ENCODE measurements at places on chromosomes 12 and 14. TPM values are rescaled to one million over a fixed set of nuclear protein-coding genes. Genes with fewer than 3 reads are reported as not detected.

GZMB gene
- total RNA-seq = 2.0 TPM

SLC16A7 gene
- total RNA-seq = 91.9 TPM

PMCH gene
- not detected for total RNA-seq

ABHD12B gene
- total RNA-seq = not detected

C12orf50 gene
- total RNA-seq = 0.13 TPM

ETFBKMT gene
- total RNA-seq = 3.3 TPM

RNASE2 gene
- 8.7 TPM for total RNA-seq

GPRC5A gene
- 41.5 TPM for total RNA-seq

- DNase-seq = no peak
Observed at GRCh38 chr12:70920251-70920851, at the start of gene PTPRR. Gene PTPRR, minus strand, starts transcription at chr12:70920738. Its CDS starts 348 bp downstream, at chr12:70920390.

DNA sequence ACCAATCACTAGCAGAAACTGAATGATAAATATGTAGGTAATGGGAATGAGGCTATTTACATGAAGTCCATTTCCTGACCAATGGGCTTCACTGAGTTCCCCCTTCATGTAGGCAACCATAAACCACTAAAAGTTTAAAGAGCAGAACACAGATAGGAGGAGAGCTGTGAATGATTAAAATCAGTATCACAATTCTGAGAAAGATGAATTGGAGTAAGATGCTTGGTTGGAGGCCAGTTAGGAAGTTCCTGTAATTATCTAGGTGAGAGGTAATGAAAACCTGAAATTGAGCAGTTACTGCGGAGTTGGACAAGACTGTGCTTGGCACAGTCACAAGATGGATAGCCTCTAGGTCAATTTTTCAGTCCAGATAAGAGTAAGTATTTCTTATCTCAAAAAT, 56.6 kb downstream of the GALNT4 start:
- DNase-seq = no peak

- peak; percentile 79 for DNase-seq
Observed at GRCh38 chr14:102867826-102868580, 54.5 kb upstream of the AMN start.

DNA sequence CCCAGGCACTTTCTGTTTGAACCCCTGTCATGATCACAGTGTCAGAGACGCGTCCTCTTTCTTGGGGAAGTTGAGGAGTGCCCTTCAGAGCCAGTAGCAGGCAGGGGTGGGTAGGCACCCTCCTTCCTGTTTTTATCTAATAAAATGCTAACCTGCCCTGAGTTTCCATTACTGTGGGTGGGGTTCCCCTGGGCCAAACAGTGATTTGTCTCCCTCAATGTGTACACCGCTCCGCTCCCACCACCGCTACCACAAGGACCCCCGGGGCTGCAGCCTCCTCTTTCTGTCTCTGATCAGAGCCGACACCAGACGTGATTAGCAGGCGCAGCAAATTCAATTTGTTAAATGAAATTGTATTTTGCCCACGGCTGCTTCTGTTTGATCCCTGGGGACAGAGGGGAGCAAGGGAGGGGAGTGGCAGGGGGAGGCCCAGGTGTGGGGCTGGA, 5.1 kb downstream of the SHMT2 start:
- DNase-seq = no peak

DNA sequence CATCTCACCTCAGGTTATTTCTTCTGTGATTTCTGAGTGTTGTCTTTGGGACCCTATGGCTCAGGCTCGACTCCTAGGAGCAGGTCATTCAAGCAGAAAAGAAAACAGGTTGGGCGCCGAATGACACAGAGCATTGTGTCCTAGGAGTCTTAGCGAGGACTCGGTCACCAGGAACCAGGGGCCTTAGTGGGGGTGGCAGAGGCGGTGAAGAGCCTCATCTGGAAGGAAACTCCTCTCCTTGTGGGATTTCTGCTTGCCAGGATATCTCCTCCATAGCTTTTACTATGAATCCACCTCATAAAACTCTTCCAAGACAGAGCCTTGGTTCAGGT, 630 bp downstream of the PLEKHH1 start:
- DNase-seq = no peak

DNA sequence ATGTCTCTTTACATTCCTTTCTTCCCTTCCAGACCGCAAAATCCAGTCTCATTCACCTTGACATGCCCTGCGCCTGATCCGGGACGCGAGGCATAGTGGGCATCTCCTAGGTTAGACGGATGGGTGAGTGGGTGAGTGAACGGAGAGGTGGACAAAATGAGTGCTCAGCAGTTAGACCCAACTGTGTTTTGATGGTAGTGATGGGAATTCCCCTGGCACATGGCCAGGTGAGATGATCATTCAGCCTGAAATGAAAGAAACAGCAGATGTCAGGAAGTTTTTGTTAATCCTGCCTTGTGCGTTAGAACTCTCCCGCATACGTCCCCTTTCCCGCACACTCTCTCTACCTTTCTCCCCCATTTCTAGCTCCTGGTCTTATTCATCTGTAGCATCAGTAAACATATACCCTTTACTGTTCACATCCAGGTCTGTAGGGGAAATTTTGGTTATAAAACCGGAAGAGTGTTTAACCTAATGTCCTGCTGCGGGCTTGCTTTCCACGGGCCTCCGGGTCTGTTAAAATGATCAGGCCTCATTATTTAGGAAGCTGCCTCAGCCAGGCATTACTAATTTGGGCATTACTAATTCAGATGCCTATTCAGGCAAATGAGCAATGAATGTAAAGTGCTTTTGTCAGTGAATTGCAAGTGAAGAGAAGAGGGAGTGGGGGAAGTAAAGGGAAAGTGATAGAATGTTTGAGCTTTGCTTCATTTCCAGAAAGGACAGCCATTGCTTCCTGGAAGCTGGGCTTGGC, 172.8 kb downstream of the ETV6 start:
- no peak for DNase-seq

DNA sequence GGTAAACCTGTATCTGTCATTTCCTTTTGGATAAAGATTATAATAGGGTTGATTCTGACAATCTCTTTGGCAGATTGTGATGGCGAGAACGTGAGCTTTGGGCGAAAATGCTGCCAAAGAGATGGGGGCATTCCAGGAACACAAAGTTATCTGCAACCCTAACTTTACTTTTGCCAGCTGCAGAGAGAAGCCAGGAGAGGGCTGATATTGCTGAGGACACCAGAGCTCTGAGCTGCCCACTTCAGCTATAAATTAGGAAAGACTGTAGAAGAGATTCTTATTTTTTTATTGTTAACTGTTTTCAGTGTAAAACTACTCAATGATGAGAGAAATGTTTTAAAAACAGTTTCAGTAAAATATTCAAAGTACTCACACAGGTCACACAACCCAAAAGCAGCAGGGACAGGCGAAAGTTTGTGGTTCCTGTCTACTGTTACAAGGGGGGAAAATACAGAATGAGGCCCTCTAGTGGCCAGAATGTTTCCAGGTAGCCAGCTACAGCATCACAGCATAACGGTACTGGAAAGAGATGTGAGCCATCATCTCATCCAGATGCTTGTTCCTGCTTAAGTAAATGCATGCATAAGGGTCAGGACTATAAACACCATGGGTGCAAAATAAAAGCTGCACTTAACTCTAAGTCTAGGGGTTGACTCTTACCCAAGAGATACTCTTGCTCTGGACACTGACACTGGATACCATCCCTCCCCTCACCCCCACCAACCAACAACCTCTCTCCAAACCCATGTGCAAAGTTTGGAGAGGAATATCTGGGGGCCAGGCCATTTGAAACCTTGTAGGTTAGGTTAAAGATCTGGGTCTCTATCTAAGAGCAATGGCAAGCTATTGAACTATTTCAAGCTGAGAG, 498.4 kb downstream of the RMST start:
- no peak for DNase-seq

DNA sequence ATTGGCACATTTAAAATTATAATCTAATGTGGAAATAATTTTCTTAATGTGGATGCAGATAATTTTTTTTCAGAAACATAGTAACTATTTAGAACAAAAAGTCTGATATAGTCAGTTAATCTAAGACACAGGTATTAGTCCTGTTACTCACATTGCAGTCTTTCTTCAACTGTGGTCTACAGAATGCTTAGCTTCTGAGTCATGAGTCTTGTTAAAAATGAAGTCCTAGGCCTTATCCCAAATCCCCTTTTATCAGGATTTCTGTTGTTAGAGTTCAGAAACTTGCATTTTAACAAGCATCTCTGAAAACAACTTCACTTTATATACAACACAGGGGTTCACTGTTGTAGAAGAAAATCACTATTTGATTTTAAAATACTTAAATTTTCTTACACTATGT, 112.2 kb downstream of the SLC16A7 start:
- DNase-seq = no peak

DNA sequence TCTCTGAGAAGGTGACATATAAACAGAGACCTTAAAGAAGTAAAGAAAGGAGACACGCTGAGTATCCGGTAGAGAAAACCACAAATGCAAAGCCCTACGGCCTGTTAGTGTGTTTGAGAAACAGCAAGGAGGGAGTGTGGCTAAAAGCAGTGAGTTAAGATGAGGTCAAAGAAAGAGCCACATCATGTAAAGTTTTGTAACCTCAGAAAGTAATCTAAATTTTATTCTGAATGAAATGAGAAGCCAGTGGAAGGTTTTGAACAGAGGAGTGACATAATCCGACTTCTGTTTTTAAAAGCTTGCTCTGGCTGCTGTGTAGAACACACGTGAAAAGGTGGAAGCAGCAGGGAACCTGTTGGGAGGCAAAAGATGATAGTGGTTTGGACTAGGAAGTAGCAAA, 32.6 kb downstream of the PPP2R5E start:
- DNase-seq = no peak

GRCh38 chr14:29799464-29800095, 128.1 kb downstream of the PRKD1 start:
- no peak for DNase-seq

- no peak for DNase-seq
Observed at GRCh38 chr14:81516986-81517797, 16.5 kb downstream of the SEL1L start.

DNA sequence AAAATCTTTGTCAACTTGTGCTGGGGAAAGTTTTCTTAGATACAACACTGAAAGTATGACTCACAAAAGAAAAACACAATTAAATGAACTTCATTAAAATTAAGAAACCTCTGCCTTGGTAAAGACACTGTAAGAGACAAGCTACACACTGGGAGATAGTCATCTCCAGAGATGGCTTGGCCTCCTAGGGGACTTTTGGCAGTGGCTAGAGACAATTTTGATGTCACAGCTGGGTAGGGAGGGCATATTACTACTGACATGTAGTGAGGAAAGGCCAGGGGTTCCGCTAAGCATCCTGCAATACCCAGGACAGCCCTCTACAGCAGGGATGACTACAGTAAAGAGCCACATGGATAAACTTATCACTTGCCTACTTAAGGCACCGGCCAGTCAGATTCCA, 8.7 kb upstream of the RNASE4 start:
- no peak for DNase-seq

DNA sequence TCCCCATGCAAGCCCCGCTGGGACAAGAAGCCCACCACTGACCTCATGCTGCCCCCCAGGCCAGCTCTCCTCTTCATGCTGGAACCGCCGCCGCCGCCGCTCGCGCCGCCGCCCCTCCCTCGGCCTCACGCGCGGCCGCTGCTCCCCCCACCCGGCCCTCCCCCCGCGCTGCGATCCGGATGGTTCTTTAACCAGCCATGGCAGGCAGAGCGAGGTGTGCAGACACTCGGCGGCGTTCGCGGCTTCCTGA, at the start of gene DCAF5:
Gene DCAF5, minus strand, starts transcription at position 218 of the 250 bp plus-strand sequence. Its CDS starts 141 bp downstream, at position 77.
- DNase-seq = no peak

GRCh38 chr14:82238649-82239048, 705.0 kb upstream of the SEL1L start:
- no peak for DNase-seq

- DNase-seq = no peak
Observed at GRCh38 chr12:121241156-121241970, 31.4 kb downstream of the P2RX4 start.

DNA sequence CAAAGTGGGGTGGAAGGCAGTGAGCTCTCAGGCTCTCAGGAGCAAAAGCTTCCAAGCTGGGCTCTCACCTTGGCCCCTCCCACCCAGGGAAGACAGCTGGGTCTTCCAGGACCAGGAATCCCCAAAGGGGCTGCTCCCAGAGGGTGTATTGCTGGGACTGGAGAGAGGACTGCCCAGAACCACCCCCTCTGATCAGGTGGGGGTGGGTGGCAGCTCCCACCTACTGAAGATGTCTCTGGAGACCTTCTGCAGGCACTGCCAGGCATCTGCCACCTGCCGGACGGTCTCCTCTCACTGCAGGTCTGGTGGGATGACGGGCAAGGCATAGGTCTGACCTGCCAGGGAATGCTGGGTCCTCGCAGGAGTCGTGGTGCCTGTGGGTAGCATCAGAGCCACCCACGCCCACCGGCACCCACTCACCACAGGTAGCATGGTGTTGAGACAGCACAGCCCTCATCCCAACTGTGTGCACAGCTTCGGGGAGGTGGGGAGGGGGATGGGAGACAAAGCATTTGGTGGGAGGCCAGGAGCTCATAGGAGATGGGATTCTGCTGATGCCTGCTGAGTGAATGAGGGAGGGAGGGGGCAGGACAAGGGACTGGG, 103.2 kb downstream of the SINHCAF start:
- DNase-seq = no peak

- no peak for DNase-seq
Observed at GRCh38 chr14:29829851-29830250, 97.8 kb downstream of the PRKD1 start.

DNA sequence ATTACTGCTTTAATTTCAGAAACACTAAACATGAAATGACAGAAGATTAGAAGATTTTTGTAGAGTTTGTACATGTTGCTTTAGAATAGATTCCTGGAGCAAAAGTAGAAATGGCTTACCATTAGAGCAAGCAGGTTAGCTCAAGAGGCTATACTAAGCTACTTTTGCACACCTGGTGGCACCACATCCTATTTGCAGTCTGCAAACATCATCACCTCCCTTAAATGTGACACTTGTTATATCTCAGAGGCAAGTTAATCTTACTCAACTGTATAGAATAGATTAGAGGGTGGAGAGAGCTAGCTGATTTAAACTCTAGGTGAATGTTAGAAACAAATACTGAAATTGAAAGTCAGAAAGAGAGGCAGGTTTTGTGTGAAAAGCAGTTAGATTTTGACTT, 30.7 kb upstream of the OR4E1 start:
- DNase-seq = no peak

GRCh38 chr14:47332106-47332505, 343.3 kb downstream of the MDGA2 start:
- no peak for DNase-seq

GRCh38 chr14:95663226-95663797, 22.9 kb upstream of the TCL1B start:
- no peak for DNase-seq

DNA sequence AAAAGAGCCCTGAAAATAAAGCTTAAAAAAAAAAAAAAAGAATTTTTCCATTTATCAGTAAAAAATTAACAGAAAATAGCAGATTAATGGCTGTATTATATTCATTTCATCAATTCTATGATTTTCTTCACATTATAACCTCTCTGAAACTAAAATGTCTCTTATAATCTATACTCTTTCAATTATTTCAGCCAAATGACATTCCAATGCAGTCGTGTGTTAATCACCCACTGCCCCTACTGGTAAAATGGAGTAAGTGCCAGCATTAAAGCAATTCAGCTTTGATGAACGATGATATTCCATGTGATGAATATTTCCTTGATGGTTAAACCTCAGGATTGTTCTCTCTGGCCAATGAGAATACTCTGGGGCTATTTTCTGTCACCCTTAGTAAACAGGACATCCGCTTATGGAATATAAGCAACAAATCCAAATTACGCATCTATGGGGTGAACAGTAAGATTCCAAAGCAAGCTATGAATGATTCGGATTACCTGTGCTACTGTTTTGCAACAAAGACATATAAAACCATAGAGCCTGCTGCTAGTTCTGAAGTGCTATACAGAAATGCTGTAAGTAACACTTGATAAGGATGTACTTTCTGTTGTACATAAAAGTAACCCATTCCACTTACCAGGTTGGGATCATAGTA, 20.3 kb upstream of the SYCP3 start:
- no peak for DNase-seq

- no peak for DNase-seq
Observed at GRCh38 chr14:52776816-52777215, 14.6 kb downstream of the GNPNAT1 start.
